ENCODE measurements at places on chromosomes 1 and 21.
A peak's percentile ranks its signal among the peaks of the same experiment; 100 is the strongest.

DNA sequence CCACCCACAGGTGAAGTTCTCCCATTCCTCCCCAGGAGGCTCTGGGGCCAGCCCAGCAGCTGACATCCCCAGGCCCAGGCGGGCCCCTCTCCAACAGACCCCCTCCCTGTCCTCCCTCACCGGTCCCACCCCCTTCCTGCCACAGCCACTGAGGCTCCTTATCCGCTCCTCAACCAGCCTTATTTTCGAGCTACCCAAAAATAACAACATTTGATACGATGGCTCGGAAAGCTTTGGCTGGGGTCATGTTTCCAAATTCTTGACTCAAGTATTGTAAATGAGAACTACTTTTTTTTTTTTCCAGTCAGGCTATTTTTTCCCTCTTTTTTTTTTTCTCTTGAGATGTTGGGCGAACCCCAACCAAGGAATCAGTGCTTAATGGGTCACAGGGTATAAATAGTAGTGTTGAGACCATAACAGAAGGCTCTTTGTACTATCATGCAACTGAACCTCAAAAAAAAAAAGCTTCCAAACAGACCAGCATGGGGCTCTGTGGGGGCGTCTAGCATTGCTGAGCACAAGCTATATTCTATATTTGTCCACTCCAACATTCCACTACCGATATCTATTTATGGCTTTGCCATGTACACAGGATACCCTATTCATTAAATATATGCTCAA is 27.2 kb downstream of the IRF2BP2 start:
- DNase-seq, result peak; percentile 42

DNA sequence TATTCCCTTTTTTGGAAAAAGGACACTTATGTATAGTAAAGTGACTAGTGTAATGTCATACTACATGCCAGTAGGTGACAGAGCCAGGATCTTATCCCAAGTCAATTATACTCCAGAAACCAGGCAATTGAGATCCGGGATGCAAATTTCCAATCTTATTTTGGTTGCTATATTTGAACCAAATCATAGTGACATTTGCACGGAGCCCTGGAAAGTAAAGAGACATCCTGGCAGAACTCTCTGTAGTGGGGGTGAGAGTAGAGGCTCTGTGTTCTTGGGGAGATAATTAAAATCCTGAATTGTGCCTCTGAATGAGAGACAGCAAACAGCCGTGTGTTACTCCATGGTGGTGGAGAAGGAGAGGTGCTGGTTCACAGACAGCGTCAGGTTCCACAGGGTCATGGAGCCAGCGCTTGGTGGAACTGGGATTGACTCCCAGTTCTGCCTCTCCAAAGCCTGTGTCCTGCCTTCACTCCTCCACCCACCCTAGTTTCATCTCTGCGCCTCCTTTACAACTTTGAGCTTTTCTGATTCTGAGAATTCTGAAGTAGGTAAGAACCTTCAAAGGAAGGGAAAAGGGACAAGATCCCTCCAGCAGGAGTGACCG is 432.3 kb downstream of the PTPRU start:
- DNase-seq, result no peak

DNA sequence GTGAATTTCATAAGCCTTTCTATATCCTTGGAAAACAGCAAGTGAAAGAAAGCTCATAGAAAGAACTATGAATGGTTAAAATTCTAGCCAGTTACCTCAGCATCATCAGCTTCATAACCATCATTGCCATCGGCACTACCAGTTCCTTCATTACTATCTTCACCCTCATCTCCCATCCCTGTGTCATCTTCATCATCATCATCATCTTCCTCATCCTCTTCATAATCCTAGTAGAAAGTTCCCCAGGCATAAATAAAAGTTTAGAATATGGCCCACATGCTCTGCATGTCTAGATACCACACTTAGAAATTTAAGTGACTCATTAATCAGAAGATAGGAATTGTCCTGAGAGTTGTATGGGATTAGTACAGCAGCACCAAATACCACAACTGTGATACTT is 49.0 kb downstream of the TPR start:
- DNase-seq, result no peak

DNA sequence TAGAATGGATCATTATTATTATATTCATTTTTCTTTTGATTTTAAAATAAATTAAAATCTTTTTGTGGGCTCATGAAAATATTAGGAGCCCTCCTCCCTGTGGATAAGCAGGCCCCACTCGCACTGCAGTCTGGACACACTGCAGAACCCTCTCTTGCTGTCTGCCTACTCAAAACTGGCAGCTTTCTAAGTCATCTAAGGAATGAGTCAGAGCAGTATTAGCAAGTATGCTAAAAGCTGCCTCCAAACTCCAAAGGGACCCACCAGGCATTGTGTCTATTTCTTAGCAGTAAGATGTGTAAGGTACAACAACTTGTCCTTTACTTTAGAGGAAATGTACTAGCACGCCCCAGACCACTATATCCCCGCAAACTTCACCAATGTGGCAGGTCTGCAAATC is 108.8 kb downstream of the SYF2 start:
- DNase-seq, result no peak

GRCh38 chr1:49333906-49334305 is 557.2 kb upstream of the BEND5 start:
- no peak for DNase-seq

- no peak for DNase-seq
Observed at GRCh38 chr1:65066419-65066765, 81.6 kb upstream of the AK4 start.

GRCh38 chr1:158113759-158114127 is 67.0 kb upstream of the CD1D start:
- DNase-seq, result no peak

DNA sequence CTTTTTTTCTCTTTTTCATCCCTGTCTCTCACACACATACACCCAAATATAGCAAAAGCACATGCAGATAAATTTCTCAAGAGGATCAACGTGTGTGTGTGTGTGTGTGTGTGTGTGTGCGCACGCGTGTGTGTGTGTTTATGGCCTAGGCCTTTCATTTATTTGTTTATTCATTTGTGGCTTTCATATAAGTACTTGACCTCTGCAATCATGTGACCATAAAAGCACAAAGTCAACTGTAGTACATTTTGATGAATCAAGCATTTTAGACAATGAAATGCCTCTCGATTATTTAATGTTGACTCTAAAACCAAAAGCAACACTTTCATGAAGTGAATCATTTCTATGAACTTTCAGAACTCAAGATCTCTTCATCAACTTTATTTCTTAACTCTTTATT is 194.1 kb upstream of the ADGRL2 start:
- no peak for DNase-seq

DNA sequence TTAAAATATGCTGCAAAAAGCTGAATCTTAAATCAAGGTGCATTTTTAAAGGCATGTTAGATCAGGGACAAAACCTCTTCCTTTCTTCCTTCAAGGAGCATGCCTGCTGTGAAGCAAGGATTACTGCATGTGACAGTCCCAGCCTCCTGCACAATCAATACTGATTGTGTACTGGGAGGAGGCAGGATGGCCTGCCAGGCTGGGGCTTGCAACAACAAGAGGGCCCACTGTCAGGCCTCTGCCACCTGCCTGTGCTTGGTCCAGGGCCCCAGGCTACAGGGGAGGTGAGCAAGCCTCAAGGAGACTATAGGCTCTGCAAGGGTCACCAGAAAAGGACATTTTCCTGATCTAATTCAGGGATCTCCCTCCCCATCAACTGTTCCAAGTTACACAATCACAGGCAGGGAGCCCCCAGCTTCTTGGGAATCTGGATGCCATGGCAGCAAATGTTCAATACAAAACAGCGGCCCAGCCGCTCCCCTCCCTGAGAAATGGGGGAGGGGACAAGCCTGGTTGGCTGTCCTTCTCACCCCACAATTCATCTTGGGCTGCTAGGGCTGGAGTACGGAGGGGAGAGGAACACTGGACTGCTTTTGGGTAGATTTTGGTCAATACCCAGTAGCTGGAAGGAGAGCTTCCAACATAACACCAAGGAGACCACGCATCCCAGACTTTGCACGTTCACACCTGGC is 76.7 kb downstream of the SSBP3 start:
- DNase-seq, result peak; percentile 44

GRCh38 chr1:84834419-84835064 is 58.5 kb downstream of the LPAR3 start:
- no peak for DNase-seq

DNA sequence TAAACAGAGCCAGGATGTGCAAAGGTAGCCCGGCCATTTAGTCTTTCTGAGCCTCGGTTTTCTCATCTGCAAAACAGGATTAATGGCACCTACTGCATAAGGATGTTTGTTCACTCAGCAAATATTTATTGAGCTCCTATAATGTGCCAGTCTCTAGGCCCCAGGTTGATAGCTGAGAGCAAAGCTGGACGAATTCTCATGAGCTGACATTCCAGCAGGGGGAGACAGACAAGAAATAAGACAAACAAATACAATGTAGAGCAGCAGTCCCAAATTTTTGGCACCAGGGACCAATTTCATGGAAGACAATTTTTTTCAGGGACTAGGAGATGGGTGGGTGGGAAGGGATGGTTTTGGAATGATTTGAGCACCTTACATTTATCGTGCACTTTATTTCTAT is 74.3 kb upstream of the PAX7 start:
- no peak for DNase-seq

DNA sequence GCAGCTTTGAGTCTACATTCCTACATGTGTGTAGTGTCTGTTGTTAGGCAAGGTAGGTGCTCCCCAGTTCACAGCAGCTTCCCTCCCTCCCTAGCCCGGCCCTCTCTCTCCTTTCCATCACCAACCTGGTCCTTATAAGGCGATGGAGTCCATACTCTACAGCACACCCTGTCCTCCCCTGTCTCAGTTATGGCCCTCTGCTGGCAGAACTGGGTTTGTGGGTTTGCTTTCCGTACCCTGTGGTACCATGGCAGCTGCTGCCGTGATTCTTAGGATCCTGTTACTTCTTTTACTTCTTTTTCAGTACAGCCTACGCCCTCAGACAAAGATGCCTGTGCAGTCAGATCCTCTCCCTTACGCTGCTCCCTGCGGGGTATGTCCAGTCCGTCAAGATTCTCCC is 31.7 kb downstream of the AK5 start:
- no peak for DNase-seq

- DNase-seq, result no peak
Observed at GRCh38 chr1:26203642-26204318, 13.4 kb downstream of the CATSPER4 start.

DNA sequence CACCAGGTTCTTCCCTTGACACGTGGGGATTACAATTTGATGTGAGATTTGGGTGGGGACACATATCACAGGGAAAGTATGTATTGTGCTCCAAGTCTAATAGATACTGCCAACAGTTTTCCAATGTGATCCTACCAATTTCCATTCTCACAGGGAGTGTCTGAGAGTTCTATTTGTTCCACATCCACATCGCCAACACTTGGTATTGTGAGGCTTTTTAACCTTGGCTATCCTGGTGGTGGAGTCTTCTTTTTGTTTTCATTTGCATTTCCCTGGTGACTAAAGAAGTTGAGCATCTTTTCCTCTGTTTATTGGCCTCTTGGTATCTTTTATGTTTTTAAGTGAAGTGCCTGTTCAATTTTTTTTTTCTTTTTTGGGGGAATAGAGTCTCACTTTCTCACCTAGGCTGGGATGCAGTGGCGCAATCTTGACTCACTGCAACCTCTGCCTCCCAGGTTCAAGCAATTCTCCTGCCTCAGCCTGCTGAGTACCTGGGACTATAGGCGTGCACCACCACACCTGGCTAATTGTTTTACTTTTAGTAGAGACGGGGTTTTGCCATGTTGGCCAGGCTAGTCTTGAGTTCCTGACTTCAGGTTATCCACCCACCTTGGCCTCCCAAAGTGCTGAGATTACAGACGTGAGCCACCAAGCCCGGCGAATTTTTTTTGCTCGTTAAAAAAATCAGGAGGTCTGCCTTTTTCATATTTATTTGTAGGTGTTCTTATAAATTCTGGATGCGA is 15.9 kb upstream of the PADI1 start:
- no peak for DNase-seq

DNA sequence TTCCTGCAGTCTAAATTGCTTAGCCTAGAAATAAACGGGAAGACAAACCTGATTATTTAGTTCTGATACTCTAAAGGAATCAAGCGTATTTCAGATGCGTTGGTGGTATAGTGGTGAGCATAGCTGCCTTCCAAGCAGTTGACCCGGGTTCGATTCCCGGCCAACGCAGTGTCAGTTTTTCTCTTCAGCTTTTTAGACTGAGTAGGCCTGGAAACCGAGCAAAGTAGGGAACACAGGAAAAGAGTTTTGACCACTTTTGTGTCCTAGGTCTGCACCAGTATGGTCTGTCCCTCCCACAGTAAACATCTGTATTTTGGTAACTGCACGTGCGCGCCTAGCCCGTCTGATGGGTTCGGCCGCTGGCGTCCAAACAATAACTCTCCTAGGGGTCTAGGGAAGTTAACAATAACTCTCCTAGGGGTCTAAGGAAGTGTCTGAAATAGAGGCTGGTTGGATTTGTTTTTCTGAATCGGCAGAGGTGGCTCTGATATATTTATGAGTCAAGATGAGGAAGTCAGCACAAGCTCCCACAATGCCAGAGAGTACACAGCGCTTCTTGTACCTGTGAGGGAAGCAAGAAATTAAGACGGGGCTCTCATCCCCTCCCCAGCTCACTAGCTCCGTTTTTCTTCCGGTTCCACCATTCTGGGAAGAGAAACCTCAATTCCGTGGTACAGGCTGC is 15.6 kb upstream of the HJV start:
- peak; percentile 70 for DNase-seq

- no peak for DNase-seq
Observed at GRCh38 chr1:196324345-196324744, 283.9 kb downstream of the KCNT2 start.

- no peak for DNase-seq
Observed at GRCh38 chr1:62240651-62241370, 46.2 kb downstream of the L1TD1 start.

DNA sequence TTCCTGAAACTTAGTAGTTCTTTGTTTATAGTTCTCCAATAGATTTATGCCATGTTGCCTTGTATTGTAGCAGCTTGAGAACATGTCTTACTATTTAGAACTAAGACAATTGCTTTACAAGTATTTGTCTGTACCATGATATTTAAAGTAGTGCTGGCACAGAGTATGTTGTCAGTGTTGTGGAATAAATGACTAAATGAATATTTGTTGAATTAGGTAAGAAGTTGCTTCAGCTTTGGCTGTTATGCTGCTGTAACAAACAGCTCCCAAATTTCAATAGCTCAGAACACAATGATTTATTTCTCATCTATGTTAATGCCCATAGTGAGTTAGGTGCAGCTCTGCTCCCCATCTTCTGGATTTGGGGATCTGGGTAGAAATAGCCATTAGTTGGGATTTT is 90.2 kb upstream of the VCAM1 start:
- no peak for DNase-seq

- DNase-seq, result no peak
Observed at GRCh38 chr1:11857164-11857851, 1.4 kb downstream of the NPPB start.

GRCh38 chr1:32893198-32894018 is 7.1 kb downstream of the HPCA start:
- DNase-seq, result peak; percentile 37

DNA sequence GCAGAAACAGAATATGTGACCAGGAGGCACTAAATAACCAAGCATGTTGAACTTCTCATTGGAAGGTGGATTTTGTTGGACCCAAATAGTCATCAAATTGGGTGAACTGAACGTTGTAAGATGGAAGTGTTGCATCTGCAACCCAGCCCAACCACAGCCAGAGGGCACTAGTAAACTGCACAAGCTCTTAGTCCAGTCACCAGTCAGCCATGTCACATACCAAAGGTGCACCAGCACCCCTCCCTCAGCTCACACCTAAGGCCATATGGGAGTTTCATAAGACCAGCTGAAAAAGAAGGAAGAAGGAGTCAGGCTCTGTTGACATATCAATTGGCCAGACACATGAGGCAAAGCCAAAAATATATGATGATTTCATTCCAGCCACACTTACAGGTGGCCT is 481.7 kb upstream of the NR5A2 start:
- no peak for DNase-seq

Data from hippocampal formation (tissue), 2 donors.